ENCODE measurements at places on chromosomes 13 and 19.
A peak's percentile ranks its signal among the peaks of the same experiment; 100 is the strongest.

GRCh38 chr13:93259527-93260080 is 33.0 kb downstream of the GPC6 start:
- no peak for DNase-seq

DNA sequence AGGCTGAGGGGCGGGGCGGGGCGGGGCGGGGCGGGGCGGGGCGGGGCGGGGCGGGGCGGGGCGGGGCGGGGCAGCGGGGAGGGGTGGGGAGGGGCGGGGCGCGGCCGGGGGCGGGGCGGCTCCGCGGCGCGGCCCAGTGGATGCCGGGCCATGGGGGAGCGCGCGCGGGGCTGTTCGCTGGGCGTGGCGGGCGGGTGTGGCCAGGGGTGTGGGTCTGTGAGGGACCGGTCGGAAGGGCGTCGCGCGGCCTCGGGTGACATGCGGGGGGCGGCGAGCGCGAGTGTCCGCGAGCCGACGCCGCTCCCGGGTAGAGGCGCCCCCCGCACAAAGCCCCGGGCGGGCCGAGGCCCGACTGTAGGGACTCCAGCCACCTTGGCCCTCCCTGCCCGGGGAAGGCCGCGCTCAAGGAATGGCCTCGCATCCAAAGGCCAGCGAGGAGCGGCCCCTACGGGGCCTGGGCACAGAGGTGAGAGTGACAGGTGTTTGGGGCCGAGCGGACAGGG is at the start of gene ZFP28:
Gene ZFP28 (plus strand): TSS at position 188 of the 503 bp plus-strand sequence. CDS start 71 bp downstream, at position 259.
- no peak for DNase-seq

DNA sequence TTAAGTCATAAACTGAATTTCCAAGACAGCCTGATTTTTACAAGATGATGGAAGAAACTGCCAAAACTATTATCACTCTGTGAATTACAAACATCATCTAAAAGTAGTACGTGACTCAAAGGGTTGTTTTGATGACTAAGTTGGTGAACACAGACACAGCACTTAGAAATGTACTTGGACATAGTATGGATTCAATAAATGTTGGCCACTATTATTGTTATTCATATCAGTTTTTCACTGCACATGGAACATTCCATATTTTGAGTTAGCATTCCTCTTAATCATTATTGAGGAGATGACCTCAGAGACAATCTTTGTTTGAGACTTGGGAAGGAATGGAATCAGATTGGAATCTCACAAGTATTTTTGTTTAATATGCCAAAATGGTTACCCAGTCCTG is 172.9 kb downstream of the OXGR1 start:
- DNase-seq: no peak

GRCh38 chr13:80199585-80200292 is 141.2 kb downstream of the SPRY2 start:
- no peak for DNase-seq

- DNase-seq: no peak
Measured at GRCh38 chr13:63455938-63456337, 2040.3 kb upstream of the PCDH20 start.

GRCh38 chr13:113273851-113274590 is 23.0 kb upstream of the LAMP1 start:
- no peak for DNase-seq

GRCh38 chr13:44108331-44108858 is 228.7 kb downstream of the LACC1 start:
- peak; percentile 75 for DNase-seq

DNA sequence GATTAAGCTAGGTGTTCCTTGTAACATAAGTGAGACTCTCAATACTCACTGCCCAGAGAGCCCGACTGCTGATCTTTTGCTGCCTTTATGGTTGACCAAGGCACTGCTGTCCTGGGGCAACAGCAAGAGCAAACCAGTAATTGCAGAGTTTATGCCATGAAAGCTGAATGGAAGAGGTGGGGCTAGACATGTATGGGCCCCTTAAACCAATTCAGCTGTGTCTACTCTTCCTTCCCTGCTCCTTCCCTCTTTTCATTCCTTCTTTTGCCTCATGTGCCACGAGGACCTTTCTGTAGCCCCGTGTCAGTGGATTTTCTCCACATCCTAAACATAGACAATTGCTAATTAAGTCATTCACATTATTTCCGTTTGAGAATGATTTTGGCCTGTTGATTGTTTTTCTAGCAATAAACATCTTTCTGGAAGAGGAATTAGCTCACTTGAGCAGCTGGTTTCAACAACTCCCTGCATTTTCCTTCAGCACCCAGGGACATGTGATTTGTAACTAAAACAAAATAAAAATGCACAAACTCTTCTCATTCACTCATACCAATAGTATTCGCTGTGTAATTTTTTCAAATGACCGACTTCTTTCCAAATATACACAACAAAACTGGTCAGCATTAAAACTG is 40.5 kb downstream of the RAP2A start:
- DNase-seq: no peak

- no peak for DNase-seq
Measured at GRCh38 chr13:36912973-36913372, 7.1 kb downstream of the SMAD9 start.

GRCh38 chr13:34942732-34943435 is 814 bp downstream of the NBEA start:
- no peak for DNase-seq

- no peak for DNase-seq
Measured at GRCh38 chr19:47613165-47614020, 4.5 kb downstream of the BICRA start.

- no peak for DNase-seq
Measured at GRCh38 chr13:74560325-74560724, 426.1 kb upstream of the KLF12 start.

DNA sequence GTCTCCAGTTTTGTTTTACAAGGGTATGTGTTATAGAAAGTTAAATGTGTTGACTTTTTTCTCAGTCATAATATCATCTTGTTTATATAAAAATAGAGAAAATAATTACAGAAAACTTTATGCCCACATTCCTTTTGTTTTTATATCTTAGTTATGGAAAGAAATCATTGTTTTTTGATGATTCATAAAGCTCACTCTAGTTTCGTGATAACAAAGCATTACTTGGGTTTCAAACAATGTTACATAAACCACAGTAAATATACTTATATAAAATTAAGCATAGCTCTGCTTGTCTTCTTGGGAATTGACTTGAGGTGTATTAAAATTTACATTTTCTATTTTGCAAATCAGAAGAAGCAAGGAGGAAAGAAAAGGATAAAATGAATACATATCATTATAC is 111.8 kb downstream of the SGCG start:
- no peak for DNase-seq

DNA sequence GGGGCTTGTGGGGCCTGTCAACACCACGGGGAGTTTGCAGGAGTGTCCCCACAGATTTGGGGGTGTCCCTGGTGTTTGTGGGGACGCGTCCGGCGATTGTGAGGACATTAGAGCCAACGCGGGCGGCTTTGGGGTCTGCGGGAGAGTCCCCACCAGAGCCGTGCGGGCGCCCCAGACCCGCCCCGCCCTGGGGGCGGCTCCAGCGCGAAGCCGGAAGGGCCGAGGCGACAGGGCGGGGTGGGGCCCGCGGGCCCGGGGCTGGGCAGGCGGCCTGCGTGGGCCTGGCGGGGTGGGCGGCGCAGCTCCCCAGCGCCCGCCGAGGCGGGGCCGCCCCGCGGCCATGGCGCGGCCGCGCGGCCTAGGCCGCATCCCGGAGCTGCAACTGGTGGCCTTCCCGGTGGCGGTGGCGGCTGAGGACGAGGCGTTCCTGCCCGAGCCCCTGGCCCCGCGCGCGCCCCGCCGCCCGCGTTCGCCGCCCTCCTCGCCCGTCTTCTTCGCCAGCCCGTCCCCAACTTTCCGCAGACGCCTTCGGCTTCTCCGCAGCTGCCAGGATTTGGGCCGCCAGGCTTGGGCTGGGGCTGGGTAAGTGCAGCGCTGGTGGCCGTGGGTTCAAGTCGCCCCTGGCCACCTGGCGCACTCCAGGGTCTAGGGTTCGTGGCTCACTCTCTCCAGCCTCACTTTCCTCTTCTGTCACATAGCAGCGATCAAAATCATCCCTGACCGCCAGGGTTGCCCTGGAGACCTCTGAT is 10.3 kb downstream of the PDE4A start:
- no peak for DNase-seq

GRCh38 chr19:3208317-3209207 is 15.9 kb upstream of the CELF5 start:
- no peak for DNase-seq

GRCh38 chr13:71583581-71583980 is 283.4 kb downstream of the DACH1 start:
- no peak for DNase-seq

DNA sequence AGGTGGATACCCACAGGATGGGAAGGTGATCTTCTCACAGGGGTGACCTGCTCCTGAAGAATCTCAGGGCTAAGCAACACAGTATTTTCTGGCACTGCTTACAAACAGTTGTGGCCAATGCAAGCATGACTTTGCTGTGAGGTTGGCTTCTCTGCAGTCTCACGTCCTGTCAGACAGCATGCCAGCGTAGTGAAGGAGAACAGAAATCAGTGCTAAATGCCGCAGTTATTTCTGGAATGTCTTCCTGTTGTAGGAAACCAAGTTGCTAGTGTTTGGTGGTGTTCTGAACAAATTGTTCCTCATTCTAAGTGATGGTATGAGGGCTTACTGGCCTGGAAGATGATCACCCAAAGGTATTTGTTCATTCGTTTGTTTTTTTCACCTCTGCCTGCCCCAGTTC is 320.1 kb downstream of the MTUS2 start:
- DNase-seq: no peak

GRCh38 chr13:102968572-102969228 is 97.5 kb downstream of the SLC10A2 start:
- no peak for DNase-seq

- DNase-seq: no peak
Measured at GRCh38 chr13:108711386-108711785, 82.0 kb downstream of the MYO16 start.

DNA sequence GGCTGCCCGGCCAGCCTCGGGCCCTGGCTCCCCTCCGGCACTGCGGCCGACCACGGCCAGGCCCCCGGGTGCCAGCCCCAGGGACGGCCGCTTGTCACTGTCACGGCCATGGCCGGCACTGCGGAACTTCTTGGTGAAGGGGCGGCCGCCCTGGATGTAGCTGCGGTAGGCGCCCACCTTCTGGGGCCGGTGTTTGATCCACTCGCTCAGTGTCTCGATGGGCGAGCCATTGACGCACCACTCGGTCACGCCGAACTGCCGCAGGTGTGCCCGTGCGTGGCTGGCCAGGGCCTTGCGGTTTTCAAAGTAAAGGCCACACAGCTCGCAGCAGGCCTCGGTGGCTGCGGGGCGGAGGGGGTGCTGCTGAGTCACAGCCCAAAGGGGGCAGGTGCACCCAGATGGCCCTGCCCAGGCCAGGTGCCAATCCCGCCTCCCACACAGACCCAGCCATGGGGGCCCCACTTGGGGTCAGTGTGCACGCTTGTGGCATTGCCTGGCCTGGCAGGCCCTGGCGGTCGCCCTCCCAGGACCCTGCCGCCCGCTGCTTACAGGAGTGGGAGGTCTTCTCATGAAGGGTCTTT is 6.0 kb upstream of the AKAP8L start:
- DNase-seq: no peak

DNA sequence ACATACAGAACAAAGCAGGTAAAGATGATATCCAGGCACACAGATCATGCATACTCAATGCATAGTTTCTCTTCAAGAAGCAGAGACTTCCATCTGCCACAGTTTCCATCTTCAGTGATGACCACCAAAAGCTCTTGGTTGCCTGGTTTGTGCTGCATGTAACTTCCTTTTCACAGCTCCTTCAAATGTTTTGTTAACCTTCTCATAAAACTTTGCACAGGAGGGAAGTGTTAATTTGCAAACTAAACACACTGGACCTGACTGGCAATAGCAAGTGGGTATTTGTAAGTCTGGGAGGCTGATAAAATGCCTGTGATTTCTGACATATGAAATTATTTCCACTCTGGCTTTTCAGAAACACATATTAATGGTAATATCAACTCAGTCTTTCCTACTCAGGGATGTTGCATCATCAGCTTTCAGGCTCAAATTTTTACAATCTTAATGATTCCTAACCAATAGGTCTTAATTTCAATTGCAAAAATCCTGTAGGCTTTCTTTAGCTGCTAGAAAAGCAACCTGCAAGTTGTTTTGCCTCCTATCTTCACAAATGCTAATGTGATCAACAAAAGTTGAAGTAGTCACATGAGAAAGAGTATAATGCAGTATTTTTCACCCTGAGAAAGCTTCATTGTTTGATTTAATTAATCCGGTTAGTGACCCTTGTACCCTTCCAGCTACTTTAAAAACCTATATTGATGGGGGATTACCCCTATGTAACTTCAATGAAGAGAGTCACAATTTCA is 575.6 kb downstream of the DIAPH3 start:
- no peak for DNase-seq

DNA sequence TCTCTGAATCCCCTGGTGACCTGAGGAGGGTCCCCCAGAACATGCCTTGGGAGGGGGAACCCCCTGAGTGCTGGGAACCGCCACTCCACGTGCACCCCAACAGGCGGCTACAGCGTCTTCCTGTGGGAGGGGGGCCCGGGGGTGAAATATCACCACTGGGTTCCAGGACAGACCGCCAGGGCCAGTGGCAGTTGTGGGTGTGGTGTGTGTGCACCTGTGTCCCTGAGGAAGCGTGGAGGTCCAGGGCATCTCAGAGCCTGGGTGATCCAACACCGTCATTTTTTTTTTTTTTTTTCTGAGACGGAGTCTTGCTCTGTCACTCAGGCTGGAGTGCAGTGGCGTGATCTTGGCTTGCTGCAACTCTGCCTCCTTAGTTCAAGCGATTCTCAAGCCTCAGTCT is 4.2 kb downstream of the ADGRE5 start:
- DNase-seq: no peak

DNA sequence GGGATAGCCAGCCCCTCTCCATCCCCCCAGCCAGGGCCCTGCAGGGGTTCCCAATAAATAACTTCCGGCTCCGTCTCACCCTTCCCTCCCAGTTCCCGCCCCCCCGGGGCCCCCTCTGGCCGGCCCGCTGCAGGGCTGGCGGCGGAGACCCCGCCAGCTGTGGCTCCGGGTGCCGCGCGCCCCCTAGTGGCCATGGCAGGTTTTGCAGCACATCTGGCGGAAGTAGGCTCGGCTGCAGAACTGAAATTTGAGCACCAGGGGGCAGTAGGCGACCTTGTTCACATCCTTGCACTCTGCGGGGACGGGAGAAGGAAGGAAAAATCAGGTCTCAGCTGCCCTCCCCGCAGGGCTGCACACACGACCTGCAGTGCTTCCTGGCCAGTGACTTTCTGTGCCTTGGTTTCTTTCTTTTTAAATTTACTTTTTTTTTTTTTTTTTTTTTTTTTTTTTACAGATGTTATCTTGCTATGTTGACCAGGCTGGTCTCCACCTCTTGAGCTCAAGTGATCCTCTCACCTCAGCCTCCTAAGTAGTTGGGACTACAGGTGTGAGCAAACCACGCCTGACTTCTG is 3.6 kb upstream of the MYO1F start:
- DNase-seq: peak; percentile 78

DNA sequence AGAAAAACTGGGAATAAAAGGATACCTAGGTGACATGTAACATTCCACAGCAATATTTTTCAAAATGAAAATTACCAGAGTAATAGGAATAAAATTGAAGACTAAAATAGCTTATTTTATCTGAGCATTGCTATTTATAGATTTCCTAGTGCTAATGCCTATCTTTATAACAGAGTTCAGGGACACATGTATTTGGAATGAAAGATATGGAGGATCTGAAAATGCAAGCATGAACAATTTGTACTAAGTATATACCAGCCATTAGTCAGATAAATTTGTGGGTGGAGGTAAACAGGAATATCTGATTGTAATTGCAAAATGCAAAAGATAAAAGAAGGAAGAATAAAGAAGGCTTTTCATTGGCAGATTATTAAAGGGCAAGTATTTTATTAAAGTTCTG is 345.9 kb downstream of the GPC5 start:
- DNase-seq: no peak

- no peak for DNase-seq
Measured at GRCh38 chr13:111503376-111503775, 182.9 kb downstream of the TEX29 start.

GRCh38 chr13:72651144-72651543 is 76.3 kb downstream of the MZT1 start:
- DNase-seq: no peak
